ENCODE measurements at places on chromosomes 16 and 17.

- DNase-seq, result no peak
Measured at GRCh38 chr17:76150712-76151622, 9.9 kb upstream of the FOXJ1 start.

- DNase-seq, result no peak
Measured at GRCh38 chr17:72117535-72118334, 3.1 kb upstream of the SOX9 start.

GRCh38 chr17:80945736-80946135, 45.9 kb upstream of the CHMP6 start:
- no peak for DNase-seq

DNA sequence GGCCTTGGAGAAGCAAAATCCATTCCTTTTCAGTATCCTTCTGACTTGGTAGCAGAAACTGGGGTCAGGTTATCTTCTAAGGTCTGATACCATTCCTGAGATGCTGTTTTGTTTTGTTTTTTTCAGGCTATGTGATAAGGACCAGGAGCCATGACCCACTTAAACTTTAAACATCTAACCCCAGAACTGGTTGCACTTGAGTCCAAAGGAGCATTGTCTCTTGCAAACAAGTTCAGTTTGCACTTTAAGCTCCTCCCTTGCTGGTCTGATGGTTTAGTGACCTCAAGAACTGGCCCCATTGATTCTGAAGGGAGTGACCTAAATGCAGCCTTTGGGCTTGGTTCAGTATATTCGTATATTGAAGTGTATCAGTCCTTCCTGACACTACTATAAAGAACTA, 75.2 kb downstream of the ERCC4 start:
- DNase-seq, result no peak

DNA sequence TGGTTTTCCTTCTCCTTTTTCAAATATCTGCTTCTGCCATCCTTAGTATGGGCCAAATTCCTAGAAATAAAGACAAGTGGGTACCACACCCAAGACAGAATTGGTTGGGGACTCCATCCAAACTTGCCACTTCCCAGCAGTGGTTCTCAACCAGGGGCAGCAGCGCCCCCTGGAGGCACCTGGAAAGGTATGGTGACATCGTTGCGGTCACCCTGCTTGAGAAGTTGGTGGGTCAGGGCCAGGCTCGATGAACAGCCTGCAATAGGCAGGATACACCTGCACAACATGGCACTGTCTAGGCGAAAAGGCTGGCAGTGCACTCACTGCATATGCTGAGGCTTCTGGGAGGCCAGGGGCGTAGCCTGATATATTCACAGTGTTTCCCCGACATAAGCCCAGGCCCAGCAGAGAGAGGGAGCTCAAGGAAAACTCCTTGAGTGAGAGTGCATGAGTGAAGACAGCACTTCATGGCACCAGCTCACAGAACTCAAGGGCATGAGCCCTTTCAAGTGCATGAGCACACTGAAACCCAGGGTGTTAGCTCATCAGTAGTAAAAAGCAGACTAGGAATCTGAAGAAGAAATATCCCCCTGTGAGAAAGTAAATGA, 57.7 kb downstream of the CMC2 start:
- no peak for DNase-seq

DNA sequence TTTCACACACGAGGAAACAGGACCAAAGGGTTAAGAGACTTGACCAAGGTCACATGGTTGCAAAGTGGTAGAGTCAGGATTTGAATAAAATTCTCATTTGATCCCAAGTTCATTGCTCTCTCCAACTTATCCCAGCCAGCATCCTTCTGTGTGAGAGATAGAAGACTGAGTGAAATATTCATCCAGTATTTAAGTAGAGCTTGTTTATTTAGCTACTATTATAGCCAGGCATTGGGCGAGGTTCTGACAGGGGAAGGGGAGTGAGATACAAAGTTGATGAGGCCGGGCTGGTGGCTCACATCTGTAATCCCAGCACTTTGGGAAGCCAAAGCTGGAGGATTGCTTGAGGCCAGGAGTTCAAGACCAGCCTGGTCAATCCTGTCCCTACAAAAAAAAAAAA, 4.4 kb downstream of the ITGAL start:
- no peak for DNase-seq

DNA sequence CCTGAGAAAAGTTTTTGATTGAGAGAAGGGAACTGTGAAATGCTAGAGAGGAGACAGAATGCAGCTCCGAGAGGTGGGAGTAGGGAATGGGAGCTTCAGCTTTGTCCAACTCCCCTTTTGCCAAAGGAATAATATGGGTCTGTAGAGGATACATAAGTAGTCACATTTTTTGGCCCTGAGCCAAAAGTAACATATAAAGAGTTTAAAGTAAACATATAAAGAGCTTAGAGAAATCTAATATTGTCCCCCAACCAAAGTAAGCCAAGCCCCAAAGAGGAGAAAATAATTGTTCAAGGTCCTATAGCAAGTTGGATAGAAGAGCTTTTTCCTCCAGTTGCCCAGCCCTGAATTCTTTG, 215.1 kb downstream of the TMEM114 start:
- DNase-seq, result no peak

- DNase-seq, result no peak
Measured at GRCh38 chr16:67304020-67304419, 22.5 kb downstream of the KCTD19 start.

DNA sequence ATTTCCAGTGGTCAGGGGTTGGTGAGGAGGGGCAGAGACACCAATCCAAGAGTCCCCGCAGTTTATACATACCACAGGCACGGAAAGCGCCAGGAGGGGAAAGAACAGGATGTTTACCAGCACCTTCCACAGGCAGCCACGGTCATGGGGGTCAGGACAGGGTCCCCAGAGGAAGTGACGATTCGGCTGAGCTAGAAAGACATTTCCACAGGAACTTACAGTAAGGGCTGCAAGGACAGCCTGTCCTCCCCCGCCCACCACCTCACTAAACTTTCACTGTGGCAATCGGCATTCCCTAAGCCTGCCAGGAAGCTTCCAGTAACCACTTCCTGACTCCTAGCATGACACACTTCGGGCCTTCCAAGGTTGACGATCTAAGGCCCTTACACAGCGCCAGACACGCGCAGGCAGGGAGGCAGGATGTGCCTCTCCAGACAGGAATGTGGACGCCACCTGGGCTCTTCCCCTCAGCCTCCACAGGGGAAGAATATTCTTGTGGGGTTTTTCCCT, 1.2 kb upstream of the MT2A start:
- DNase-seq, result no peak

- peak; percentile 70 for DNase-seq
Measured at GRCh38 chr17:42536048-42536371, at the start of gene NAGLU. Gene NAGLU (plus strand): TSS chr17:42536241. CDS start chr17:42536273, 32 bp downstream.

GRCh38 chr17:41639492-41640473, 15.4 kb upstream of the KRT17 start:
- no peak for DNase-seq

DNA sequence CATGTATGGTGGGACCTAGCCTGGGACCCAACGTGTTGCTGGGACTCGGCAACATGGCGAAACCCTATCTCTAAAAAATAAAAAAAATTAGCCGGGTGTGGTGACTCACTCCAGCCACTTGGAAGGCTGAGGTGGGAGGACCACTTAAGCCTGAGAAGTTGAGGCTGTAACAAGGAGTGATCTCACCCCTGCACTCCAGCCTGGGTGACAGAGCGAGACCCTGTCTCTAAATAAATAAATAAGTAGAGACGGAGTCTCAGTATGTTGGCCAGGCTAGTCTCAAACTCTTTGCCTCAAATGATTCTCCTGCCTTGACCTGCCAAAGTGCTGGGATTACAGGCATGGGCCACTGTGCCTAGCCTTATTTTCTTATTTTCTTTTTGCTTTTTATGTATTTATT, 10.1 kb upstream of the CNP start:
- no peak for DNase-seq

DNA sequence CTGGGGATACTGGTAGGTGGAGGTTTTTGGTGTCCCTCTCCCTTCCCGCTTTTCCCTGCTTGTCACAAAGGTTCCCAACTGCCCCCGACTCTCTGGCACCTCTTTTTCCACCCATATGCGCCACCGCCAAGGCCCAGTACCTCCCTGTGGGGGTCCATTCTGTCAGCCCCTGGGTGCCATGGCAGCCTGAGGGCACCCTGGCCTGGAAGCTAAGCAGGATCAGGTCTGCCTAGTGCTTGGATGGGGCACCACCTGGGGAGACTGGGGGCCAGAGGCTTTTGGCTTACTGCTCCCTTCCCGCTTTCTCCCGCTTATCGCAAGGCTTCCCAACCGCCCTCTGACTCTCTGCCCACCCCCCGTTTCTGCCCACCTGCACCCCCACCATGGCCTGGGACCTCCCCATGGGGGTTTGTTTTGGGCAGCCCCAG, 2286.4 kb downstream of the TP53TG3F start:
- no peak for DNase-seq

- no peak for DNase-seq
Measured at GRCh38 chr17:75138519-75138918, 7.0 kb upstream of the NT5C start.

GRCh38 chr17:68491381-68492231, 20.6 kb upstream of the PRKAR1A start:
- DNase-seq, result no peak

GRCh38 chr16:50607051-50607431, 58.8 kb downstream of the NKD1 start:
- DNase-seq, result no peak

DNA sequence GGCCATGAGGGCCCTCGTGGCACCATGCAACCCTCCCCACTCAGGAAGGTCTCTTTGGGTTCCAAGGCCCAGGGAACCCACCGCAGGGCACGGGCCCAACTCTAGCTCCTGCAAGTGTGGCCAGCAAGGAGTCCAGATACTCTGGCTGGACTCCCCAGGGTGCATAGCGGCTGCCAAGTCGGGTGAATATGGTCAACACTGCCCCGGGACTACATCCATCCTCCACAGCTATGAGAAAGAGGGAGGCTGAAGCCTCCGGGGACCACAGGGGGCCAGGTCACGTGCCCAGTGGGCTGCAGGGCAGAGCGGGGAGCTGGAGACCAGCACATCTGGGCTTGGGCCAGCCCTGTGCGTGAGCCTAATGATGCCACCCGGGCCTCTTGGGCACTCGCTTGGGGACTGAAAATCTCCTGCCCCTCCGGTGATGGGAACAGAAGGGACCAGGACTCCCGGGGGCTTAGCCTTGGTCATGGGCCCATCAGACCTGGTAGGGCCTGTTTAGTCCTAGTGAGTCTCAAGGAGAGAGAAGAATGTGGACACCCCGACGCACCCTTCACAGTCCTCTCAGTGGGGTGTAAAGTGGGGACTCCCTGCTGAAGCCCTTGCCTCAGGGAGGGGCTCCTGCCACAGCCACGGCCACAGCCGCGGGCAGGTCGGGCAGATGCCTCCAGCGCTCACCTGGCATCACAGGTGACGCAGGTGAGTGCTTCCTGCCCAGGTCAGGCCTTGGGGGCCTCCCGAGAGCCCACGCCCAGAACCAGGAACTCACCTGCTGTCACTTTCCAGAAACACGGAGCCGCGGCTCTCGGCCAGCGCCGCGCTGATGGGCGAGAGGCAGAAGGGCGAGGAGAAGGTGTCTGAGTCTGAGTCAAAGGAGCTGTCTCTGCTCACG, 26.0 kb downstream of the TBC1D16 start:
- no peak for DNase-seq

DNA sequence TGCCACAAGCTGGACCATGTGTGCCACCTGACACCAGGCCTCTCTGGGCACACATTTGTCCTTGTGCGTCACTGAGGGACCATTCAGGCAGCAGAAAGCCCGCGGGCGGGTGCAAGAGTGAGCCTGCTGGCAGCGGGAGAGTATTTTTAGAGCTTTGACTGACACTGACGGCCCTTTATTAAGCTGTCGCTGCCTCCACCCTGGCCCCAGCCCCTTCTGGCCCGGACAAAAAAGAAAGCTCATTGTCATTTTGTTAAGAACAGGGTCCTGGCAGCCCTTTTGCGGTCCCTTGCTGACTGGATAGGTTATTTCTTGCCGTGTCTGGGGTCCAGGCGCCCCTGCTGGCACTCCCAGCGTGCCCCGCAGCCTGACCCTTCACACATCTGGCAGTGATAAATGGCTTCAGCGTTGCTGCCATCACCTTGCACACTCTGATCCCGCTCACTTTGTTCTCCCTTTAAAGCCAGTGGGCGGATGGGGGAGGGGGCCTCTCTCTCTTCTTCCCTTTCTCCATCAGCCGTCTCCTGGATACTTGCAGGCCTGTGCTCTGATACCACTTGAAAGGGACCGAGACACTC, 78.4 kb upstream of the NKD1 start:
- DNase-seq, result no peak

GRCh38 chr16:8611886-8612600, 9.5 kb upstream of the METTL22 start:
- DNase-seq, result no peak

GRCh38 chr16:50268352-50268751, 2.0 kb downstream of the ADCY7 start:
- DNase-seq, result no peak

DNA sequence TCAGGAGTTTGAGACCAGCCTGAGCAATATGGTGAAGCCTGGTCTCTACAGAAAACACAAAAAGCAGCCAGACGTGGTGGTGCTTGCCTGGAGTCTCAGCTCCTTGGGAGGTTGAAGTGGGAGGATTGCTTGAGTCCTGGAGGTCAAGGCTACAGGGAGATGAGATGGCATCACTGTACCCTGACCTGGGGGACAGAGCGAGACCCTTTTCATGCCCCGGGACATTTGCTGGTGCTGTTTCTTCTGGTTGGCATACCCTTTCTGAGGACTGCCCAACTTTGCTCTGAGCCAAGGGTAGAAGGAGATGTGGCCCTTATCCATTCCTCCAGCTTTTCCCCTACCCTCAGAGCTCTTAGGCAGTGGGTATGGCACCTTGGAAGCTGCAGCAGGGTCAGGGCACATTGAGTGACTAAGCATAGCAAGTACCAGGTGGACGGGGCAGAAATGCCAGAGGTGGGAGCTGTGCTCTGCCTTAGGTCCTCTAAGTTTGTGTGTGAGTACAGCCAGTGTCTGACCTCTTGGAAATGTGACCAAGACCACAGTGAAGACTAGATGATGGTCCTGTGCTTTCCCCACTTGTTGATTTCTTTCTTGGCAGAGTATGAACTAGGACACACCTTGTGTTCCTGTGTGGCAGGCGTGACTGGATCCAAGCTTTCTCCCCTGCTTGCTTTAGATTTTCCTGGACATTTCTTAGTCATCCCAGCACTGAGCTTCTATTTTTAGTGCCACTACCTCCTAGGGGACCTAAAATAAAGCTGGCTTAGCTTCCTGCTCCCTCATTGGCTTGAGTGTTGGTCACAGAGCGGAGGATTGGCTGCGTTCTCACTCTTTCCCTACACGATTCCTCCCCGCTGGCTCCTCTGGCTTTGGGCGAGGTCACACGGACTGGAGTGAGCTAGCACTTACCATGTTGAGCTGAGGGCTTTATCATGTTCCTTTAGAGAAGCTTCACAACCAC, 9.9 kb upstream of the EDC4 start:
- DNase-seq, result no peak

Data from activated CD4-positive, alpha-beta T cell treated with anti-CD3 and anti-CD28 coated beads, Interleukin-2, amount 50 U/mL, for 1 hour (primary cell).